ENCODE measurements at places on chromosomes 6 and 20.

- no peak for DNase-seq
Measured at GRCh38 chr6:71387179-71387578, 98.6 kb downstream of the OGFRL1 start.

- no peak for DNase-seq
Measured at GRCh38 chr20:57746832-57747404, 37.1 kb upstream of the PMEPA1 start.

DNA sequence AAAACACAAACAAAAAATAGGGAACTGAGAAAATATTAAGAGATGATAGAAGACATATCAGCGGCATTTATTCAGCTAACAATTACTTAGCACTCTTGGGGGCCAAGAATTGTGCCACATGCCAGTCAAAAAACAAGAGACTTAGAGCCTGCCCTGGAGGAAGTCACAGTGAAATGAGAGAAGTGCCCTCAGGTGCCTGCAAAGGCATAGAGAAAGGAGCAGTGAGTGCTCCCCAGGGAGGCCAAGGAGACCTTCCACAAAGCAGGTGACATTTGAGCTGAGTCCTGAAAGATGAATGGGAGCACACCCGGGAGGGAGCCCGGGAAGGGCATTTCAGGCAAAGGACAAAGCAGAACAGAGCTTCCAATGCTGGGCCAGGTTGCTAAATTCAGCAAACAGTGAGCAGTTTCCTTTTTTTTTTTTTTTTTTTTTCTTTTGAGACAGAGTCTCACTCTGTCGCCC is 184.7 kb upstream of the JARID2 start:
- DNase-seq, result no peak

GRCh38 chr20:4708856-4709255 is 12.9 kb upstream of the PRND start:
- no peak for DNase-seq

- DNase-seq, result no peak
Measured at GRCh38 chr6:89034586-89035251, 45.8 kb upstream of the PNRC1 start.

DNA sequence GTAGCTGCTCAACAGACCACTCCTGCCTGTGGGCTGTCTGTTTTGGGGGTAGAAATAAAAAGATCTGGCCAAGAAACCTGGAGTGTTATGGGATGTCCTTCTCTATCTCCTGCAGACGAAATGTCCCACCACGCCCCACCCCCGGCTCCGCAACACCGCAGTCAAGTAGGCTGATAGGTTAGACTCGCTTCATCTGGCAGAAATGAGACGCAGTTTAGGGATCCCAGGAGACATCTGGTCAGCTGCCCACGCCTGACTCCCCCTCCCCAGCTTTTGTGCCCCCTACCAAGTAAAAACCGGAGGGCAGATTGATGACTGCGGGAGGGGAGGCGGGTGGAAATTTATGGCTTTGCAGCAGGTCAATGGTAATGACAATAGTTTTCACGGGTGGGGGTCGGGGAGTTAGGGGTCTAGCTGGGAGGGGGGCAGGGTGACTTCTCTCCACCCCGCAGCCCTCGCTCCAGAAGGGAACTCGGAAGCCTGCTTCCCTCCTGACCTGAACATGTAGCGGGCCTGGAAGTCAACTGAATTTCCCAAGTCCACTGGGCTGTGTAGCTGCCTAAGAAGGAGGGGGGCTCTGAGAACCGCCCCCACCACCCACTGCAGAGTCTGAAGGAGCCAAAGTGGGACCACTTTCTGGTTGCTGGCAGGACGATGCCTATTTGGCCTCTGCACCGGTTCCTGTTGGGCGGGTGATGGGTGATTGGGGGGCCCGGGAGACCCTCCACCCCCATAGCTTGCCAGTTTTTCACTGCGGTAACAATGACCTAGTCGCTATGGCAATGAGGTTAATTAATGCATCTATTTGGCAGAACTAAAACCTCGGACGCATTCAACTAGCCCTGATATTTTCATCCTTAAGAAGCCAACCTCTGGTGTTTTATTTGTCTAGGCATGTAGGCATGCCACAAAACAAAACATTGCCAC is 25.7 kb downstream of the PMEPA1 start:
- no peak for DNase-seq

- DNase-seq, result no peak
Measured at GRCh38 chr6:71346334-71346694, 57.7 kb downstream of the OGFRL1 start.

GRCh38 chr6:160315310-160315709 is 32.9 kb upstream of the SLC22A3 start:
- no peak for DNase-seq

DNA sequence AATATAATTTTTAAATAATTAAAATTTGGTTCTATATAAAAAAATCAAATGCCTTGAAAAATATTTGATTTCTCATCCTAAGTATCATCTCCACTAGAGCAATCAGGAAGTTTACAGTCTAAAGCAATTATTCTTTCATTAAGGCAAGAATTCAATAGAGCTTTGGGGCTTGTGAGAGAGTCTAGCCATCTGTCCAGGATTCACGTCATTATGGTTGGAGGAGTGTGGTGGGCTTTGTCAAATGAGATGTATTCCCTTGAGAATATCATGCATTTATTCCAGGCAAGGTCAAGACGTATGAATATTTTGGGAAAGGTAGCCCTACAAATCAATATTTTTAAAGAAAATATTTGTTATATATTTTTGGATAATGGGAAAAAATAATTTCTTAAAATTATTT is 132.4 kb downstream of the ELOVL4 start:
- peak; percentile 43 for DNase-seq

GRCh38 chr20:34185766-34186620 is 55.2 kb upstream of the ASIP start:
- DNase-seq, result no peak

GRCh38 chr6:89352278-89353117 is at the start of gene UBE2J1:
UBE2J1 (minus strand) TSS chr6:89352722; CDS start chr6:89352569, 153 bp downstream.
- no peak for DNase-seq

- no peak for DNase-seq
Measured at GRCh38 chr20:53917145-53918019, 153.0 kb downstream of the BCAS1 start.

GRCh38 chr6:40232698-40233097 is 298.4 kb upstream of the MOCS1 start:
- DNase-seq, result no peak

DNA sequence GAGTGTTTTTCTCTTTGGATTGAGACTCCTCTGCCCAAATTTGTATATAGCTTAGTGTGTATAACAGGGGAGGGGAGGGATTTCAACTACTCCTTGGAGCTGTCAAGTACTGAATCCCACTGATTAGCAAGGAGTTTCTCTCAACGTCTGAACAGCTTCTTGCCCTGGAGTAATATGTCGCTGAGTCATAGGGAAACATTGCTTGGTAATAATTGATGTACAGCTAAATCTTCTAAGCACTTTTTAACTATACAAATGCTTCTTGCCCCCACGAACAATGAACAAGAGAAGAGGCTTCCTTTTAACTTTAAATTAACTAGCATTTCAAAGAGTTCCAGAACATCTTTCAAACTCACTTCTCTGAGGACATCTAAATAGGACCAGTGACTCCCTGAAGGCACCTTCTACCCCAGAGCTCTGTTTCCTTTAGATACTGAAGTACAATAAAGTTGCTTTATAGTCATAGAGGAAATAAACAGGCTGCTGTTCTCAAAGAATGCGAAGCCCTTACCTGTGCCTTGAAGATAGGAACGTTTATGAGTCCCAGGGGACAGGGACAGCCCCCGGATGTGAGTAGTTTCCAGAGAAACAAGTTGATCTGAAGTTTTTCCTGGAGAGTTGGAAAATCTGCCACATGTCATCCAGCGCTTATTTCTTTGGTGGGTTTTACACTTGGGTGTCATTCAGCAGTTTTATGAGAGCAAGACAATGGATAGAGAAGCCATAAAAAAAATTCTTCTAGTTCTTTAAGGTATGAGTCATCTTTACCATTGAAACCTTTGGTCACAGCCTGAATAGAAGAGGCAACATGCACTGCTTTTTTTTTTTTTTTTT is 462.5 kb upstream of the BTBD3 start:
- no peak for DNase-seq

- DNase-seq, result no peak
Measured at GRCh38 chr6:169115632-169116031, 138.0 kb downstream of the THBS2 start.

- no peak for DNase-seq
Measured at GRCh38 chr20:64246616-64247306, 8.8 kb upstream of the PCMTD2 start.

DNA sequence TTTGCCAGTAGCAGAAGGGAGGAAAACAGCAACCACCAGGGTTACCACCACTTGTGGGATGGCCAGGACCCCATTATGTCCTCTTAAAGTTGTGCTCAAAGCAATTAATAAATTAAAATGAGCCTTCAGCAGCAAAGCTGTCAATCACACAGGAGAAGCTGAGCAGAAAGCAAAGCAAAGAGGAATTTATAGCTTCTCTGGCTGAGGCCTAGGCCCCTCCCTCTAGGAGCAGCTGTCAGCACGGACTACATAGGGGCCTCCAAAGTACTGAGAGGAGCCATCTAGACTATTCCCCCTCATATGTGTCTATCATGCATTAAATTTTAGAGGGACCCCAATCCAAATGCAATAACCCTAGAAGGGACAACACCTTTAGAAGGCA is 6.4 kb downstream of the CCND3 start:
- DNase-seq, result no peak

DNA sequence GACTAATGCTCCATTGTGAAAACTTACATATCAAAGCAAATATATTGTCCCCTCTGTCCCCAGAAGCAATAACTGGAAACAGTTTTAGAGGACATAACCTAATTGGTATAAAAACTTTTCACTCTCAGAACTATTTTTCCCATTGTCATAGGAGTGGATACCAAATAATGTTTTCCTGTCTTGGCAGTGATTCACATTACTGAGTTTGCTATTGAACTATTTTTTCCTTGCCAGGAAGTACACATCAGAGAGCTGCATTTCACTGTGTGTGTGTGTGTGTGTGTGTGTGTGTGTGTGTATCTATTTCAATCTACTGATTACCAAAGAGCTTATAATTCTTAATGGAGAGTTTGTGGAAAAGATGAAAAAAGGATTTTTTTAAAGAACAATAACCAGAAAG is 45.4 kb downstream of the AKAP12 start:
- no peak for DNase-seq

GRCh38 chr6:36297051-36297450 is 27.2 kb downstream of the PNPLA1 start:
- no peak for DNase-seq

DNA sequence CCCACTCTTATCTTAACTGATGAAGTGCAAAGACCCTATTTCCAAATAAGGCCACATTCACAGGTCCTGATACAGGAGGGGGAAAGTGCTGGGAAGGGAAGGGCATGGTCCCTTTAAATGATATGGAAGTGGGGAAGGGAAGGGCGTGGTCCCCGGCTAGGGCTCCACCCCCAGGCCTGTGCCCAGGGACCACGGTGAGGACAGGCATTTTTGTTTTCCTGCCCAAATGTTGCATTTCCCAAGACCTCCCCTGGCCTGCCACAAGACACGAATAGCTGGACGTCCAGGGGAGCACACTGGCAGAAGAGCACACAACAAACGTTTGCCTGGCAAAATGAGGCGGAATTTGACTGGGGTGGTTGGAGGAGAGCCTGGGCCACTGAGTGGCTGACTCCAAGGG is 16.1 kb upstream of the HFE start:
- DNase-seq, result peak; percentile 4

DNA sequence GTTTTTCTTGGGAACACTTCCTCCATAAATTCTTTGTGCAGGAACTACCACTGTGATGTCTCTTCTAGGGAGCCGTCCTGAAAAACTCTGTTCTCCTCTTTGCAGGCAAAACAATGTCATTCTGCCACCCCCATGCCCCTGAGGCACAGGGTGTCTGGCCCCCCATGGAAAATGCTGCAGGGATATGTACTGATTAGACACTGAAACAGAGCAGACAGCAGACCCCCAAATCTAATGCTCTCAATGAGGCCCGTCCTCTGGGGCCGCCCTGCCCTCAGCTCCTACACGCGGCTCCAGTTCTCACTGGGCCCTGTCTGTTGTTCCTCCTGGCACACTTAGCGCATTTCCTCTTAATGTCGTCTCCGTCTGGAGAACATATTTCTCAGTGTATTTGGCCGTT is 97.5 kb downstream of the LAMP5 start:
- DNase-seq, result no peak

DNA sequence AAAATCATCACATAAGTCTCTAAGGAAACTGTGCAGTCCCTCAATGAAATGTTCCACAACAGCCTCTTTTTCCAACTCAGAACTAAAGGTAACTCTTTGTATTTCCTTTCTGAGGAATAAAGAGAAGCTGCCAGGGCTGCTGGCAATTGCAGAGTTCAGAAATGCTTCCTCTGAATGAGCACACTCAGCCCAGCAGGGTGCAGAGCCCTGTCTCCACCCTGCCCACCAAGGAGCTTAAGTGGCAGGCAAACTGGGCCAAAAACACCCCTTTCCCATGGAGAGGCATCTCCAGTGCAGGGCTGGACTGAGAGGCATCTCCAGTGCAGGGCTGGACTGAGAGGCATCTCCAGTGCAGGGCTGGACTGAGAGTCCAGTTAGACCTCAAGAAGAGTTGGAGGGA is 255.4 kb downstream of the GMPR start:
- DNase-seq, result no peak

GRCh38 chr20:46137816-46138215 is 19.7 kb downstream of the CD40 start:
- no peak for DNase-seq

GRCh38 chr6:98828941-98829411 is 5.4 kb upstream of the POU3F2 start:
- no peak for DNase-seq

DNA sequence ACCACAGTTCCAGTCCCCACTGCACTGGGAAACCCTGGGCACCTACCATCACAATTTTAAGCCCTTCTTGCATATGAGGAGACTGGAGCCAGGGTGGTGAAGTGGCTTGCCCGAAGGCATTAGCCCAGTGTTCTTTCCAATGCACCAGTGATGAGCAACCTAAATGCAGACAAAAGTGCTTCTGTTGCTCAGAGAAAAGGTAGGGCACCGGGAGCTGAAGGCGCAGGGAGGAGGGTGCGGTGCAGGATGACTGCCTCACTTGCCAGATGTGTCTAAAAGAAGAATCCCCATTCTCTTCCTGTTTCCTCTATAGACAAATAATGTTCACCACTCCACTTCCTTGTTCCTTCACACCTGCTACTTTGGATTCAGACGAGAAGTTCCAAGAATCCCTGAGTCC is 86.5 kb downstream of the QRSL1 start:
- DNase-seq, result no peak

- no peak for DNase-seq
Measured at GRCh38 chr20:57484772-57485171, 40.2 kb downstream of the CTCFL start.

- peak; percentile 33 for DNase-seq
Measured at GRCh38 chr6:67129780-67130179, 1422.8 kb upstream of the EYS start.

- no peak for DNase-seq
Measured at GRCh38 chr20:44306927-44307326, 4.1 kb downstream of the FITM2 start.

GRCh38 chr6:4365686-4366085 is 230.3 kb upstream of the ECI2 start:
- no peak for DNase-seq
